NCI-H2171 treated with DMSO at 0.1 percent for 48 hours (cell line): ENCODE measurements at places on chromosomes 16 and 17.

- no peak for DNase-seq
Measured at GRCh38 chr17:34474706-34475105, 104.7 kb upstream of the TMEM132E start.

DNA sequence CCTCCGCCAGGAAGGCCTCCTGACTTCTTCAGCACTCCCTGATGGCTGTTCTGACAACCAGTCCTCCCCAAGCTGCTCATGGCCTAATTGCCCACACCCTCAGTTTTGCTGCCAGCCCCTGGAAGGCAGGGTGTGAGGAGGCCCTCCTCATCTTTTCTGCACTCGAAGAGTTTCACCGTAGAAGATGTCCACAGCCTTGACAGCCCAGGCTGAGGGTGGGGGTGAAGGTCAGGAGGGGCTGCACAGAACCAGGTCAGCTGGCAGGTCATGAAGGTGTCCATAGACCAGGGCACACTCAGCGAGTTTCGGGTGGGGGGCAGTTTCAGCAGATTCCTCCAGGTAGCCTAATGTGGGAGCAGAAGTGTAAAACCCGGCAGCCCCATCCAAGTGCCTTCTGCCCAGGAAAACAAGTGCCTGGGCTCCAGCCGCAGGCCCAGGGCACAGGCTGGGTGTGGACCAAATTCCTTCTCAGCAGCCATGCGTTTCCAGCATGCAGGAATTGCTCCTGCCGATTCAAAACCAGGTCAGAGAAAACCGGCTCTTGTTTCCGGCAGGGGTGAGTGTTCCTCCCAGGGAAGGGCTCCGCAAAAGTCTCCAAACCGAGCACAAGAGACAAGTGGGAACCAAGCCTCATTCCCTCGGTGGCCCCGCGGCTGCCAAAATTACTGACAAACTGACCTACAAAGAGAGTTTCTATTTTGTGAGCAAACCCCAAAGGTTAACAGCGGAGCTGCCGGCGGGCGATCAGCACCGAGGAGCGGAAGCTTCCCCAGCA, 228.8 kb downstream of the C16orf78 start:
- no peak for DNase-seq

GRCh38 chr17:81044764-81045589, 10.0 kb downstream of the BAIAP2 start:
- peak; percentile 74 for DNase-seq

DNA sequence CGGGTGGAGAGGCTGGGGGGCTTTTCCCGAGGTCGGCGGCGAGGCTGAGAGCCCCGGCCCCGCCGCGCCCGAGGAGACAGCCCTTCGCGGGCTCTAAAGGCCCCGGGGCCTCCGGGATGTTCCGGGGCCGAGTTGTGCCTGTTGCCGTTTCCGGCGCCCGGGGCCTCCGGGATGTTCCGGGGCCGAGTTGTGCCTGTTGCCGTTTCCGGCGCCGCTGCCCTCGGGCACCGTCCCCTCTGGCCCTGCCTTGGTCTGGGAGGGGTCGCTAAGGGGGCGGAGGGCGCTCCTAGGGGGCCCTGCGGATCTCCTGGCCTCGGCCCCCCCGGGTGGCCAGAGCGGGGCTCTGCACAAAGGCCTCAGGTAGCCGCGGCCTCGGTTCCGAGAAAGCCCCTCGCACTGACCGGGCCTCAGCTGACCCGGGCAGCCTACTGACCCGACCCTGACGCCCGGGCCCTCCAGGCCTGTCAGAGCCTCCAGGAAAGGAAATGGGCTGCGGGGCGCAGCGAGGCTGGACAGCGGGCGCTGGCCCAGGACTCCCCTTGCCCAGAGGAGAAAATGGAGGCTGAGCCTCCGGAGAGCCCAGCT, 24.2 kb downstream of the ACTG1 start:
- DNase-seq: no peak

DNA sequence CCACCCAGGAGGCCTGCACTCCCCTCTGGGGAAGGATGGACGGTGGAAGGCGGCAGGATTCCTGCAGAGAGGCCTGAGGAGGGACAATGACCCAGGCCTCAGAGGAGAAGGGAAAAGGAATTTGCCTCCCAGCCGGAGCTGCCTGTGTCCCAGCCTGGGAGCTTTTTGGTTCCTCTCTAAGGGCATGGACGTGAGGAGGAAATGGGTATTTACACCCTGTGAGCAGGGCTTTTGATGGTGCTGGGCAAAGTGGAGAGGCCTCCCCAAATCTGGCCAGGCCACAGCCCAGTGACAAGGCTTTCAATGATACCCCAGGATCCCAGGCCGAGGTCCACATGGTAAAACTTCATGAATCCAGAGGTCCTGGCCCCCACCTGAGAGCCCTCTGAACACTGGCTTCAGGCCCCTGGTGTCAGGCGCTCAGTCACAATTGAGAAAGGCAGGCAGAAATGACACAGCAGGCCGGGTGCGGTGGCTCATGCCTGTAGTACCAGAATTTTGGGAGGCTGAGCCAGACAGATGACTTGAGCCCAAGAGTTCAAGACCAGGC, 56.0 kb upstream of the DOC2B start:
- no peak for DNase-seq

- DNase-seq: no peak
Measured at GRCh38 chr16:22635357-22635761, 124.7 kb downstream of the NPIPB5 start.
